Mesendoderm (in vitro differentiated cells): ENCODE measurements at places on chromosomes 11 and 22.

DNA sequence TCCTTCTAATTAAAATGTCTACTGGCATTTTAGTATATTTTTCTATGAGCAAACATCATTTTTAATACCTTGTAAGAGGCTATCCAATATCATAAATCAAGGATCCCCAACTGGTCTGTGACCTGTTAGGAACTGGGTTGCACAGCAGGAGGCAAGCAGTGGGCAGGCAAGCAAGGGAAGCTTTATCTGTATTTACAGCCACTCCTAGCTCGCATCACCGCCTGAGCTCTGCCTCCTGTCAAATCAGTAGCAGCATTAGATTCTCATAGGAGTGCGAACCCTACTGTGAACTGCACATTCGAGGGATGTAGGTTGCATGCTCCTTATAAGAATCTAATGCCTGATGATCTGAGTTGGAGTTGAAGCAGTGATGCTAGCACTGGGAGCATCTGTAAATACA is 70.2 kb upstream of the CREB3L1 start:
- peak; percentile 21 for DNase-seq

- no peak for DNase-seq
These were observed 11.0 kb downstream of the TRPM5 start for GRCh38 chr11:2433106-2433925.

DNA sequence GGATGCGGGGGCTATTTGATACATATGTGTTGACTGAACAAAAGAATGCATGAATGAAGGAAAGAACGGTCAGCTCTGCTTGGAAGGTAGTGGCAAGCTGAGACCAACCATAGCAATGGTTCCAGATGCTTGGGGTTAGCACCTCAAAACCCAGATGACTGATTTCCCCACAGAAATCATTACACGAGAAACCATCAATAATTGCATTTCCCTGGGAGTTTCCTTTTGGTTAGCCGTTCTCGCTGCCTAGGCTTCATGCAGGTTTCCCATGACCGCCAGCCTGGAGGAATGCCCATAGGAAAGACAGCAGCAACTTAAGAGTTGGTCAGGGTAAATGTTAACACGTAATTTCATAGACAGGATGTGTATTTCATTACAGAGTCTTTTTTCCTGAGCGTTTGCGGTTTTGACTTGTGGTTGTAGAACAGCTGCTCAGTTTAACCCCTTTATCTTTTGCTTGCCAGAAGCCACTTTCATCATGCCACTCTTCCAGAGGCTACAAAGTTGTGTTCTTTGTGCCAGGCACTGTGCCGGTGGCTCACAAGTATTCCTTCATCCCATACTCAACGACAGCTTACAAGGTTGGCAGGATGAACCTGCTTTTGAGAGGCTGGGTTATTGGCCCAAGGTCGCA is 2.8 kb downstream of the IL17RA start:
- no peak for DNase-seq

DNA sequence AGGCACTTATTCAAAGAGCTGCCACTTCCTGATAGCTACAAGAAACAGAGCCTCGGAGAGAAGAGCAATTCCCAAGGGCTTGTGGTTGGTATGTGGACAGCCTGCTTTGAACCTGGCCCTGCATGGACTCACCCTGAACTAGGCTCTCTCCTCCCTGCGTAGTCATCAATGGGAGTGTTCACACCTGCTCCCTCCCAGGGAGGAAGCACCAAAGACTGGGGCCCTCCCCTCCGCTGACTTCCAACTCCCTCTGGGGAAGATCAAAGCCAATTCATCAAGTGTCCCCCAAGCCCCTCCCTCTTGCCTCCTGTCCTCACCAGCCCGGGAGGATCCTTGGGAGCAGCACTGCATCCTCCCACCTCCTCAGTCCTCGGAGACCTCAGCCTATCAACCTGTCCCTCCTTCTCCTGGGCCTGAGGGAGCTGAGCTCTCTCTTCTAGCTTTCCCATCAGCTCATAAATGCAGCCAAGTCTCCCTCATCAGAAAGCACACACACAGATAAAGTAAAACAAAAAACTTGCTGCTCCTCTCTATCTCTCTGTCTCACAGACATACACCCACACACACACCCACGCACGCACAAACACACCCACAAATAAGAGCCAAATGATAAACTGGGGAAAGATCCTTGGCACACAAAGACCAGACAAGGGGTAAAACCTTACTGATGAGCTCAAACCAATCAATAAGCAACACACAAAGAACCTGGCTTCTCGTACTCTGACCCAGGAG is 3.3 kb downstream of the A4GALT start:
- DNase-seq: peak; percentile 91

- no peak for DNase-seq
These were observed 5.1 kb upstream of the KRTAP5-9 start for GRCh38 chr11:71542879-71543777.

DNA sequence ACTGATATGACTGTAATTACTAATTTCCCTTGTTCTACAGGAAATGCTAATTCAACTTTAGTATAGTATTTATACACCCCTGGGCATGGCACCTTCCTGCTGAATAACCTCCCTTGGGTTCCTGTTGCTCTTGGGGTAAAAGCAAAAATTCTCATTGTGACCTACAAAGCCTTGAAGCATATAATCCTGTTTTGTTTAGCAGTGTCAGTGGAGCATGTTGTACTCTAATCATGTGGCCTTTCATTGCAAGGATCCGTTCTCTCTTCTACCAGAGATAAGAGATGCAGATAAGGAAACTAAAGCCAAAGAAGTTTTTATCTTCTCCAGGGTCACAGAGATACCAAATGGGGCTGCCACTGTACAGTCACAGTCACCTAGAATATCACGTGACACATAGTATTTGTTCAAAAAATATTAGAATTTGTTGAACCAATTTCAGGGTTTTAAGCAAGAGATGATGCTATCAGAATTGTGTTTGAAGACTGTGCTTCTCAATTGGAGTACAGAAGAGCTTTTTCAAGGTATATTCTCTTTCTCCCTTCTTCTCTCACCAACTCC is 25.1 kb downstream of the CSRP3 start:
- peak; percentile 55 for DNase-seq

GRCh38 chr11:105754716-105755115 is 144.8 kb downstream of the GRIA4 start:
- no peak for DNase-seq

- DNase-seq: no peak
These were observed 283.0 kb upstream of the NARS2 start for GRCh38 chr11:78857688-78858087.

DNA sequence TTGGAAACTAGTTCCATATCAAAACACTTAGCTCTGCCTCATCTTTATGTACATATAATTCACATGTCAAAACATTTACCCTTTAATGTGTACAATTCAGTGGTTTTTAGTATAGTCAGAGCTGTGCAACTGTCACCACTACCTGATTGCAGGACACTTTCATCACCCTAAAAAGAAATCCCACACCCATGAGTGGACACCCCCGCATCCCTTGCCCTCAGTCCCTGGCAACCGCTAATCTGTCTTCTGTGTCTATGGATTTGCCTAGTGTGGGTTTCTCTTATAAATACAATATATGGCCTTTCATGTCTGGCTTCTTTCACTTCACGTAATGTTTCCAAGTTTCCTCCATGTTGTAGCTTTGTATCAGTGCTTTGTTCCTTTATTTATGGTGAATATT is 8.6 kb upstream of the EMID1 start:
- DNase-seq: no peak

- no peak for DNase-seq
These were observed 9.7 kb upstream of the PGA3 start for GRCh38 chr11:61193596-61193995.

DNA sequence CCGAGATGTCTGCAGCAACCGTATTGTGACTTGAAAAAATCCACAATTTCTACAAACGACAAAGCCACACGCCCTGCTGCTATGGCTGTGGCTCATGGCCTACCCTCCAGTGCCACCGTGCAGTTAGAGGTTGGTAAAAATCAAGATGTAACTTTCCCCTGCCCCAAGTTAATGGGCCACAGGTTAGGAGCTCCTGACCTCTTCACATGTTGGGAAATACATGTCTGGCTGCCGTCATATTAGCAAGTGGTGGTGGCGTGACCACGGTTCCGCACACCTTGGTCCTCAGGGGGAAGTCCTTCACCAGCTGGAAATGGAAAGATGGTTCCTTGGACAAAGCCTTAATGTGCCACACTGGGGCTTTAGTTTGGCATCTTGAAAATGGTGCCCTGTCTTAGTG is 27.4 kb upstream of the CCND1 start:
- DNase-seq: no peak

GRCh38 chr11:63882555-63883242 is 34.3 kb downstream of the RCOR2 start:
- peak; percentile 96 for DNase-seq

GRCh38 chr11:59545179-59546020 is 34.1 kb downstream of the OR4D9 start:
- DNase-seq: no peak

GRCh38 chr11:74267014-74267413 is 44.4 kb downstream of the P4HA3 start:
- no peak for DNase-seq

DNA sequence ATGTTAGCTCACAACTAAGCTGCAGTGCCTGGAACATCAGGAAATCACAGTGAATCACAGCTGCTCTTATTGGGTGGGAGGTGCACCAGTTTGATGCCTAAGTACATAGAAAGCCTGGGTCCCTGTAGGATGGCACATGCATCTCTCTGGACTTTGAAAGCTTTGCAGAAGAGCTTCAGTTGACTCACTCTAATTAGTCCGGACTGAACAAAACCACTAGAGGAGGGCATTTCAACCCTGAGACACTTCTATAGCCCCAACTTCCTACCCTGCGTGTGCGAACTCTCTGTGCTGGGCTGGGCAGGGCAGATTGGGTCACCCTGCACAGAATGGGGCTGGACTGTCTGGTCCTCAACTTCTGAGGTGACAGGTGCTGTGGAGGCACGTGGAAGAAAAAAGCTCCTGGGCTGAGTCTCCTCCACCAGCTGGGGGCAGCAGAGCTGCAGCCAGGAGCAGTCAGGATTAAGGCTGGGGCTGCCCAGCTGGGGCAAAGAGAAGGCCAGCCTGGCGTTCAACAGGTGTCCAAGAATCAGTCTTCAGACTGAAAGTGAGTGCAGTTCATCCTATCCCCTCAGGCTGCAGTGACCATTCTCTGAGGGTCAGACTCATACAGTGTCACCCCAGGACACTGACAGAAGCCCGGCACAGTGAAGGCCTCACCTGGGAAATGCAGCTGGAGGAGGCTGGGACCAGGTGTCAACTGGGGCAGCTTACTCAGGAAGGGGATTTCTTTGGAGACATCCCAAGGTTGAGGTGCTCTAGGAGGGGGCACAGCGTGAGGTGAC is 22.1 kb downstream of the GGTLC2 start:
- DNase-seq: peak; percentile 40

DNA sequence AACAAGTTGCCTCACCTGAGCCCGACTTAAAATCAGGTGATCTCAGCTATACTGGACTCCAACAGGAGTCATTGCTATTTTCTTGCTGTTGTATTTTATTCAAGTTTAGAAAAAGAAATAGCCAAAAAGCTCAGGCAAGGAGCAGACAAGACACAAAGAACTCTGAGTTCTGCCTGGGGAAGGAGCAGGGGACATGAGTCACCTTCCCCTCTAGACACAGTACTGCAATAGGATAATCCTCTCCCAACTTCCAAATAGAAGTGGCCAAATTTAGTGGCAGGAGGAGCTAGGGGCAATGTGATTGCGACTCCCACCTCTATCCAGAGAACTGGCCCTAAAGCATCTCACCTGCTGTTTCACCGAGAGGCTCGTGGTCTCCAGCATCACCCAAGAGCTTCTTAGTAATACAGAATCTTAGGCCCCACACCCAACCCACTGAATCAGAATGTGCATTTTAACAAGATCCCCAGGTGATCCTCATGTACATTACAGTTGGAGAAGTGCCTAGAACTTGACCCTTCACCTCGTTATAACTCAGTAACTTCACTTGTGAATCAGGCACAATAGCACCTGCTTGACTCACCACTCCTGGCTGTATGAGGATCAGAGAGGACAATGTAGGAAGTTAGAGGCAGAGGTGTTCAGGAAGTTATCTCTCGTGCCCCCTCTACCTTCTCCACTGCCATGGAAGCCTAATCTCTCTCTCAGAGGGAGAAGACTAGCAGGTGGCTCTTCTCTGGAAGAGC is 56.8 kb upstream of the FBXO3 start:
- no peak for DNase-seq

GRCh38 chr22:24207264-24208011 is 26.2 kb downstream of the SUSD2 start:
- DNase-seq: no peak

- no peak for DNase-seq
These were observed 620 bp downstream of the OR4C16 start for GRCh38 chr11:55572548-55572947.

GRCh38 chr11:5239046-5239445 is 4.8 kb upstream of the HBD start:
- no peak for DNase-seq

DNA sequence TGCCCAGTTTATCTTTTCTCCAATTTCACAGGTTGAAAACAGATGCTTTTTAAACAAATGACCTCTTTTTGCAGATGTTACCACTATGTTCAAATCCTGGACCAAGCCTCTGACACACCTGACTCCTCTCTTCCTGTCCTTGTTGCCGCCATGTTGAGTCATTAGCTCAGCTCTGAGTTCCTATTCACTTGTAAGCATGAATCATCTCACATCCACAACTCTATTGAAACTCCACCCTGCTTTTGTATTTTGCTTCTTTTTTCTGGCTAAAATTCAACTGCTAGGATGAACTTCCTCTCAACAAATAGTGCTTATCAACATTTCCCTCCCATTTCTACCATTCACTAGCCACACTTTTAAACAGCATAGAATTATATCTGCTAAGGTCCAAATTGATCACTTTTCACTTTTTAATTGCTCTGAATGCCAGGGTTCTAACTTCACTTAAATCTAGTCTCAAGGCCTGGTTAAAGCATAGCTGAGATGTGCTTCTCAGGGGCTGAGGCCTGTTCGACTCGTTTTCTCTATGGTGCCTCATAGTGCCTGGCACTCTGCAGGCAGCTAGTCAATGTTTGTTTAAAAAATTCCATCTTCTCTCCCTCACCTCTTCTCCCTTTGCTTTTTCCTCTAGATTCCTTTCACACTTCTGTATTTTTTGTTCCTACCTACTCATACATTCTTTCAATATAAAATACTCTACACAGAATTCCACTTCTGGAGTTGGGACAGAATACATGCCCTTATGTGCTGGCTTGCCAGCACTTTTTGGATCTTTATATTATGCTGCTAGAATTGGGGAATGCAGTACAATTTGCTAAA is 3.9 kb downstream of the JOSD1 start:
- DNase-seq: peak; percentile 41

DNA sequence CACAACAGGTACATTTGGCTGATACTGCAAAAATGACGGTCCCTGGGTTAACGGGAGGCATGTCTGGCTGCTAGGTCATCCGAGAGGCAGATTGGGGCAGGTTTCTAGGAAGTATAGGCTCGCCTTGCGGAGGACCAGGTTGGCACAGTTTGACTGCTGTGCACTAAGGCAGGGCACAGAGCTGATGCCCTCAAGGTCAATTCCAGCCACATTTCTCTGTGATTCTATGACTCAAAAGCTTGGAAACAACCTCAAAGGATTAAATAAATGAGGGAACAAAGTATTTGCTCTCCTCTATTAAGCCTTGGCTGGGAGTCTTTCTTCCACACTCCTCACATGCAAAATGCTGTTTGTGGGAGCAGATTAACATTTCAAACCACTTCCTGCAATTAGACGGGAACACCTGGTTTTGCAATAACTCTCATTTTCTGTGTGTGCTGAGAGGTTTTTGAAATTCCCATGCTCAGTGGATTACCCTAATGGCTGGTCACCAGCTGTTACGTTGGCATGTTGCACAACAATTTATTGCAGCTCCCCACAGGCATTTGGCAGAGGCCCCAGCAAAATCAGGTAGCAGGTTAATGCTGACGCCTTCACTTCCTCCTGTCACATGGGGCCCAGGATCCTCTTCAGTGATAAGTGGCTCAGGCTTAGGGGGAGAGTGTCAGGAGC is 61.0 kb upstream of the PLET1 start:
- DNase-seq: peak; percentile 58

GRCh38 chr22:26615149-26615548 is 2.7 kb downstream of the CRYBB1 start:
- DNase-seq: no peak
